Endodermal cell (in vitro differentiated cells): ENCODE measurements at places on chromosomes 2 and 18. TPM values are rescaled to one million over a fixed set of nuclear protein-coding genes. Genes with fewer than 3 reads are reported as not detected.
A peak's percentile ranks its signal among the peaks of the same experiment; 100 is the strongest.

DNA sequence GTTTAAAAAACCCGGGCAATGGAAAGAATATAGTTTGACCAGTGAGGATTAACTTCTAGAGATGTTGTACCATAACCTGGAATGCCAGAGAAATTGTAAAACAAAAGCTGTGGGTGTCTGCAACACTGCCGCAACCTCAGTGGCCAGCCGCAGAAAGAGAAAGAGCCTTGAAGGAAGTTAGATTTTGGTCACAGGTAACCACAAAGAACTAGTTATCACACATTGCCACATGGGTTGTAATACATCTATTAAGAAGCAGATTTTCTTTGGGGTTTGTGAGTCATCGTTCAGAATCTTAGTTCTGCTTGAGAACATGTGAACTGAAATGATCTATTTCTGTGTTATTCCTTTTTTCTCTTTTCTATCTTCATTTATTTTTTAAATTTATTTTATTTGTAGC, 222.9 kb upstream of the AGAP1 start:
- H3K4me3 ChIP-seq: no peak overlapping the region
- no peak for DNase-seq
- no peaks in the 10 kb centered on the region for H3K27me3 ChIP-seq
- no peaks in the 10 kb centered on the region for H3K4me1 ChIP-seq
- H3K27ac ChIP-seq: no peak overlapping the region

DNA sequence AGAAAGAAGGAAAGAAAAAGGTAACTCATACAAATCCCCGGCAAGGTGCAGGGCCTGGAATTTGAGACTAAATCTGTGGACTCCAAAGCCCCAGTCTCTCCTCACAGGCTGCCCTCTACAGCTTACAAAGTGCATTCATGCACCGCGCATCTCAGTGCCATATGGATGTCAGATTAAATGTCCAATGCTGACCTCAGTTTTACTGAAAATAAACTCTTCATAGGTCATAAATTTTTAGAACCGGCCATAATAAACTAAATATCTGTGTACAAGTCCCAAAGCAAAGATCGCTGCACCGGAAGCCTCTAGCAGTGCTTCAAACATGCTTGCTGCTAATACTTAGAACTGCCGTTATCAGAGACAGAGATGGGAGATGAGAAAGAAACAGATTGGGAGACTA, 17.7 kb downstream of the ST6GAL2 start:
- H3K4me1 ChIP-seq: peaks cover 14% of the 10 kb centered on the region
- H3K36me3 ChIP-seq: no peaks in the 10 kb centered on the region
- peak overlapping the region; percentile 1 for H3K27ac ChIP-seq
- H3K4me3 ChIP-seq: no peak overlapping the region
- H3K27me3 ChIP-seq: no peaks in the 10 kb centered on the region

Gene TACR1
- total RNA-seq: 0.09 and 0.14 TPM in 2 replicates

Gene POTEI
- 1.2 and 2.0 TPM in 2 replicates for total RNA-seq

DNA sequence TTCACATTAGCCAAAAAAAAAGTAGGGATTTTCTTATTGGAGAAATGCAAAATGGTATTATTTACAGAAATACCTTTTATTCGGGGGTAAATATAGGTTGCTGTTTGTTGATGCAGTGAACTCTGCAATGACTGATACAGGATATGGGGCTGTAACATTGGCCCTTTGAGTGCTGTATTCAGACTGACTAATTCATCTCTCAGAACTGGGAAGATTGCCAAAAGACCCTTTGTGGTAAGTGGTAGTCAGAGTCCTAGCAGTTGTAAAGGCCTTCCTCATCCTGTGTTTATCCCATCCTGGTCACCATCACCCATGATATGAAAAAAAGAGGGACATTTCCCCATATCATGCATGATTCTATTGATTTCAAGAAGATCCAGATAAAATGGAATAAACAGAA, 14.0 kb upstream of the DCC start:
- no peak overlapping the region for H3K4me3 ChIP-seq
- no peak for DNase-seq
- H3K27me3 ChIP-seq: no peaks in the 10 kb centered on the region
- H3K27ac ChIP-seq: no peak overlapping the region

GRCh38 chr2:60152226-60152833, 401.1 kb downstream of the BCL11A start:
- no peaks in the 10 kb centered on the region for H3K4me1 ChIP-seq
- H3K4me3 ChIP-seq: no peak overlapping the region
- DNase-seq: no peak
- H3K27me3 ChIP-seq: no peaks in the 10 kb centered on the region
- H3K27ac ChIP-seq: no peak overlapping the region

DNA sequence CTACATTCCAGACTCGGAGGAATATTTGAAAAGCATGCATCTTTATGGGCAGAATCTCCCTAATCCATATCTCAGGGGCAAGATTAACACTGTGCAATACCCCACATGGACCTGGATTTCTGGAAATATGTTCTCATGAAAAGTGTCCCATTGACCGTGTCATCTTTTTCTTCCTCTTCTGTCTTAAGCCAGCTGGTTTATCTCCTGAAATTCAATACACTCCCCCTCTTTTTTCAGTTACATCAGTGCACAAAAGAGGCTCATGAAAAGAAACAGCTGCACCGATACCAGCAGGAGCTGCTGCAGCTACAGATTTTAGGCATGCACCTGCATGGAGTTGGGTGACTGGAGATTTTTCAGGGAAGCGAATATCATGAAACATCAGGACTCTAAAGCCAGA, 117.2 kb downstream of the SLC4A3 start:
- H3K27me3 ChIP-seq: no peaks in the 10 kb centered on the region
- no peaks in the 10 kb centered on the region for H3K4me1 ChIP-seq
- H3K27ac ChIP-seq: no peak overlapping the region
- DNase-seq: no peak
- no peaks in the 10 kb centered on the region for H3K36me3 ChIP-seq

Gene TCF7L1
- 69.4 to 90.6 TPM (median 71.9 TPM) in 3 replicates for total RNA-seq

Gene ZNF142
- total RNA-seq: 11.9 to 27.9 TPM (median 27.8 TPM) in 3 replicates

Gene TGFBRAP1
- 7.9 to 18.3 TPM (median 17.4 TPM) in 3 replicates for total RNA-seq

DNA sequence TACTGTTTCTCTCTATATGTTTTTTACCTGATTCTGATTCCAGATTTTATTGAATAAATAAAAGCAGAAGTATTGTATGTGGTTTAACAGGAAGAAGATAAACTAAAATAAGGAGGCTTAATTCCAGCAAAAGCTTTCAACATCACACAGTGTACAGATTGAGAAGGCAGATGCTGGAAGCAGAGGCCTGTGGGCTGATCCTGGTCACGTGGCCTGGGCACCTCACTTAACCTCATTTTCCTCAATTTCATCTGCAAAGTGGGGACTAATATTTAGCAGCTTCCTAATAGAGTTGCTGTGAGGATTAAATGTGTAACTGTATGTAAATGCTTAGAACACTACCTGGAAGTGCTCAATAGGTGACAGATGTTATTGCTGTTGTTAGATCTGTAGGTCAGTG, 58.0 kb downstream of the CDCA7 start:
- no peaks in the 10 kb centered on the region for H3K36me3 ChIP-seq
- no peaks in the 10 kb centered on the region for H3K27me3 ChIP-seq
- no peak overlapping the region for H3K4me3 ChIP-seq
- H3K27ac ChIP-seq: no peak overlapping the region
- H3K4me1 ChIP-seq: no peaks in the 10 kb centered on the region

Gene DSG4
- total RNA-seq: not detected in 3 replicates

- H3K4me3 ChIP-seq: no peak overlapping the region
- no peak for DNase-seq
- no peak overlapping the region for H3K27ac ChIP-seq
- no peaks in the 10 kb centered on the region for H3K36me3 ChIP-seq
These were observed 516.7 kb upstream of the HS6ST1 start for GRCh38 chr2:128835342-128835855.

- DNase-seq: no peak
- H3K4me3 ChIP-seq: no peak overlapping the region
- no peaks in the 10 kb centered on the region for H3K27me3 ChIP-seq
- no peaks in the 10 kb centered on the region for H3K4me1 ChIP-seq
- no peaks in the 10 kb centered on the region for H3K36me3 ChIP-seq
These were observed 55.4 kb downstream of the CDC42EP3 start for GRCh38 chr2:37615804-37616676.

GRCh38 chr2:31704561-31705212, 123.9 kb upstream of the SRD5A2 start:
- H3K27ac ChIP-seq: no peak overlapping the region
- no peaks in the 10 kb centered on the region for H3K27me3 ChIP-seq
- H3K4me3 ChIP-seq: no peak overlapping the region
- no peaks in the 10 kb centered on the region for H3K36me3 ChIP-seq
- no peaks in the 10 kb centered on the region for H3K4me1 ChIP-seq

Gene TMEM198
- 3.9 and 4.1 TPM in 2 replicates for total RNA-seq

Gene CDK15
- 0.16 and 0.35 TPM in 2 replicates for total RNA-seq

DNA sequence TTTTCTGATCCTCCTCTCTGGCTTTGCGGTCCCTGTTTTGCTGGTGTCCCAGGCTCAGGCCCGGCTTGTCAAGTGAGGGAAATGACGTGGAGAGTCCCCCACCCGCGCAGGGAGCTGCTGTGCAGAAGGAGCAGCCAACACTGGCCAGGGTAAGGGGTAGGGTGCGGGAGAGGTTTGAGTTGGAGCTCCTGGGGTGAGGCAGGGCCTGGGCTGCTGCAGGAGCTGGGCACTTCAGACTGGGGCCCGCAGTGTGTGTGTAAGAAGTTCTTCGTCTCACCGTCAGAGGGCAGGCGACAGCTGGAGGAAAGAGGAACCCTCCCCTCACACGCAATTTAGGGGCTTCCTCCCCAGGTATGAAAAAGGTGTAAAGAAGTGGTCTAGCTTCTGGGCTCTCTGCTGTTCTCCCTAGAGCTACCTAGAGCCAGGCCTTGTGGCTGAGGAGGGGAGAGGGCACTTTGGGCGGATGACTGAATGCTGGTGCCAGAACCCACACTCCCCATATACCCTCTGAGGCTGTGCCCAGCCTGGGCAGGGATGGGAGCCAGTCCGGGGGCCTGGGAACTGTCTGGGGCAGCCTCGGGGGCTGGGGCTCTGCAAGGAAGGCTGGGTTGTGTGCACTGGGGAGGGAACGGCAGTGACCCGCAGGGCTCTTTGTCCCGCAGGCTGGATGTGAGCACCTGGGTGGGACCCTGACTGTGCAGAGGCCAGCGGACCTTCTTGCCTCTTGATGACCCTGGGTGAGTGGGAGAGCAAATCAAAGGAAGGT, 11.8 kb downstream of the CELF4 start:
- no peaks in the 10 kb centered on the region for H3K36me3 ChIP-seq
- no peaks in the 10 kb centered on the region for H3K4me1 ChIP-seq
- H3K27me3 ChIP-seq: peaks cover 36% of the 10 kb centered on the region
- H3K27ac ChIP-seq: no peak overlapping the region
- peak; percentile 87 for DNase-seq

Gene SLC5A7
- total RNA-seq: not detected in 2 replicates

- no peak overlapping the region for H3K4me3 ChIP-seq
- H3K27ac ChIP-seq: no peak overlapping the region
- H3K36me3 ChIP-seq: no peaks in the 10 kb centered on the region
- H3K27me3 ChIP-seq: no peaks in the 10 kb centered on the region
- H3K4me1 ChIP-seq: no peaks in the 10 kb centered on the region
These were observed 34.1 kb downstream of the HDAC4 start for GRCh38 chr2:239366740-239367139.

Gene FBLN7
- 1.9 to 8.7 TPM (median 8.4 TPM) in 3 replicates for total RNA-seq

DNA sequence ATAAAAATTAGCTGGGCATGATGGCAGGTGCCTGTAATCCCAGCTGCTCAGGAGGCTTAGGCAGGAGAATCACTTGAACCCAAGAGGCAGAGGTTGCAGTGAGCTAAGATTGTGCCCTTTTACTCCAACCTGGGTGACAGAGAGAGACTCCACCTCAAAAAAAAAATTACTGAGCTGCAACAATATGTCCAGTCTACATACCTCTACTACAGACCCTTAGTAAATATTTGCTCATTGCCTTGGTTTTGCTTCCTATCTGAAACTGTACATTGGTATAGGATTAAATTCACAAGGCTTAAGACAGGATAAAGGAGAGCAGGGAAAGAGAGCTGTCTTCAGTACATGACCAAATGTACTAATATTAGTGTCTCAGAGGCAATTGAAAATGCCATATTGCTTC, 8.1 kb upstream of the MGAT4A start:
- H3K36me3 ChIP-seq: no peaks in the 10 kb centered on the region
- H3K4me3 ChIP-seq: no peak overlapping the region
- H3K27me3 ChIP-seq: peaks cover 13% of the 10 kb centered on the region

Gene LYG2
- total RNA-seq: not detected in 2 replicates

GRCh38 chr2:56739413-56739812, 555.6 kb downstream of the CCDC85A start:
- H3K27ac ChIP-seq: no peak overlapping the region
- no peaks in the 10 kb centered on the region for H3K36me3 ChIP-seq
- no peaks in the 10 kb centered on the region for H3K27me3 ChIP-seq
- H3K4me1 ChIP-seq: peaks cover 4% of the 10 kb centered on the region
- H3K4me3 ChIP-seq: no peak overlapping the region

- peaks cover 25% of the 10 kb centered on the region for H3K27me3 ChIP-seq
- no peaks in the 10 kb centered on the region for H3K4me1 ChIP-seq
- H3K36me3 ChIP-seq: no peaks in the 10 kb centered on the region
- H3K4me3 ChIP-seq: no peak overlapping the region
- no peak overlapping the region for H3K27ac ChIP-seq
These were observed 263.9 kb downstream of the GLI2 start for GRCh38 chr2:120999377-121000097.

Gene DCDC2C
- total RNA-seq: not detected in 3 replicates

Gene ATP6V1B1
- 0.33 TPM in 1 of 3 replicates, not detected in the others for total RNA-seq

DNA sequence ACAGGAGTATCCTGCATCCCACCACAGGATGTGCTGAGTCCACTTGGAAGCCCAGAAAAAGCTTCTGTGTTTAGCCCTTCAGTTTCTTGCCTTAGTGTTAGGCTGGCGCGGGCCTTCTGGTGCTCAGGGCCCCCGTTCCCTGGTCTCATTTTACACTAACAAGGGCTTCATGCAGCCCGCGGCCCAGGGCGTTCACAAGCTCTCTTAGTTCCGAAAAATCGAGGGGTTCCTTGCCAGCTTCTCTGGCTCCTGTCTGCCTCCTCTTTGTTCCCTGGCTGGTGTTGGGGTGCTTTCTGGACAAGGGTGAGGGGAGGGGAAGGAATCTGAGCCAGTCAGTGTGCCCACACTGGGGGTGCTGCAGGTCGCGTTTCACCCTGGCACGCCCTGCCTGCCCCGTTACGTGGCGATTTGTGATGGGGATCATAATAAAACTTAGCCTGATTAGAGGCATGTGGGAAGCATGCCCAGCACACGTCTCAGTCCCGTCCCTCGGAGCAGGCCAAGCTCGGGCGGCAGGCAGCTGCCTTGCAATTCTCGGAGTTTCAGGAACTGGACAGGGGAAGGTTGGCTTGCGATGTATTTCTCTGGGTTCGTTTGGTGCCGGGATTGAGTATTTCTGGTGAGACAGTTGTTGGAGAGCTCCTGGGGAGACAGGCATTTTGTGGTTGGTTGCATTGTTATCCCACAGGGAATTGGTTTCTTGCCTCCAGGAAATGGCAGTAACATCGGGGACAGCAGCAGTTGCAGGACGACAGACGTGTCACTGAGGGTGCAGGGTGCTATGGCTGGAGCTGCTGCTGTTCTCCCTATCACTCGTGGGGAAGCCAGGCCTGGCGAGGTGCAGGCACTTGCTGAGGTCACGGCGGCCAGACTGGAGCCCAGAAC, 22.9 kb downstream of the SH3BP4 start:
- no peaks in the 10 kb centered on the region for H3K27me3 ChIP-seq
- H3K4me3 ChIP-seq: no peak overlapping the region
- peak; percentile 69 for DNase-seq
- peaks cover 55% of the 10 kb centered on the region for H3K36me3 ChIP-seq
- H3K27ac ChIP-seq: peak overlapping the region; percentile 64

Gene ASNSD1
- total RNA-seq: 32.0 to 56.2 TPM (median 54.9 TPM) in 3 replicates

- H3K36me3 ChIP-seq: no peaks in the 10 kb centered on the region
- peak; percentile 97 for DNase-seq
- H3K4me1 ChIP-seq: no peaks in the 10 kb centered on the region
- no peak overlapping the region for H3K4me3 ChIP-seq
- no peak overlapping the region for H3K27ac ChIP-seq
- peaks cover 100% of the 10 kb centered on the region for H3K27me3 ChIP-seq
These were observed 3.0 kb upstream of the SKOR2 start for GRCh38 chr18:47254341-47254939.

- no peaks in the 10 kb centered on the region for H3K36me3 ChIP-seq
- H3K27me3 ChIP-seq: no peaks in the 10 kb centered on the region
- no peak overlapping the region for H3K4me3 ChIP-seq
- peak; percentile 67 for DNase-seq
- no peak overlapping the region for H3K27ac ChIP-seq
These were observed 785.8 kb downstream of the RNF144A start for GRCh38 chr2:7703048-7703447.
